Activated gamma-delta T cell treated with Interleukin-2 at 50 U/mL for 16 hours (primary cell): ENCODE measurements at places on chromosomes 12 and 14.

- no peak for DNase-seq
Measured at GRCh38 chr12:108832730-108833354, 24.5 kb downstream of the SSH1 start.

GRCh38 chr12:58765653-58766512, 154.4 kb downstream of the LRIG3 start:
- no peak for DNase-seq

DNA sequence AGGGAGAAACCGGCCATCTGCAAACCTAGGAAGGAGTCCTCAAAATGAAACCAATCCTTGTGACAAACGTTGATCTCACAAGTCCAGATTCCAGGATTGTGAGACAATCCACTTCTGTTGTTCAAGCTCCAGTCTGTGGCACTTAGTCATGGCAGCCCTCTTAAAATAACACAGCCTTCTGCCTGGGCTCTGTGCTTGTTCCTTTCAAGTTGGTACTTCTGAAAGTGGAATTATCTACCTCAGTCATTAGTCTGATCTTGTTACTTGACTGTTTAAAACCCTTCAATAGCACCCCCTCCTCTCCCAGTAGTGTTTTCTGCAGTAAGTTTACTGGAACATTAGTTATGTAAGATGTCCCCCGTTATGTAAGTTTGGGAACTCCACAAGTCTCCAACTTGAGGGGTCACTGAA, 111.0 kb upstream of the HIF1A start:
- no peak for DNase-seq

DNA sequence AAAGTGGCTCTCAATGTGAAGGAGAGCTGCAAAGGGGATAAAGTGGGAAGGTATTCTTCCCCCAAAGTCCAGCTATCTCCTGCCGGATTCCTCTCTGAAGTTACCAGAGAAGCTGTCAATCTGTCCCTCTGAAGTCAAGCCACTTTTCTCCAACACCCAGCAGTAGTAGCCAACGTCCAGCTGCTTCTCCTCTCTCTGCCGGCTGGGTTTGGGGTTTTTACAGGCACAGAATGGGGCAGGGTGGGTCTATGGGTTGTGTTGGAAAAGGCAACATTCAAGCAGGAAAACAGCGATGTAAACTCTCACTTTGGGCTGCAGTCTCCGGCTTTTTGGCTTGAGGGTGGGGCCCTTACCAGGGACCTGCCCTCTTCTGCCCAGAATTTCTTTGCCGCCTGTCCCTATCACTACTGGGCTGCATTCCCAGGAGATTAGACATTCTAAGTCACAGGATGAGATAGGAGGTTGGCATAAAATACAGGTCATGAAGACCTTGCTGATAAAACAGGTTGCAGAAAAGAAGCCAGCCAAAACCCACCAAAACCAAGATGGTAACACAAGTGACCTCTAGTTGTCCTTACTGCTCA, 16.3 kb downstream of the CAPZA3 start:
- no peak for DNase-seq

DNA sequence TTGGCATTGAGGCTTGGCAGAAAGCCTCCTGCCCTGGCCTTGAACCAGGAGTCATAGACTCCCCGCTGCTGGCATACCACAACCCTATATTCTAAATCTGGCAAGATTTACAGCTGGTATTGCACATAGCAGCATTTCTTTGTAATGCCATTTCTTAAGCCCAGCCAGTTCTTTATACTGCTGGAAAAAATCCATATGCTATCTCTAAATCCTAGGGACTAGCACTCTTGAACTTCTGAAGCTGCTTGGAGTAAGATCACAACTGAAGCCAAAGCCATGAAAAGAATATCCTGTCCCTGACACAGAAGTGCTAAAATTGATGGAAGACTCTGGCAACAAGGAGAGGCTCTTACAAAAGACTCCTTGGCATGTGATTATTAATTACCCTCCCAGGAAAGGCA, 89.3 kb downstream of the KCNC2 start:
- DNase-seq: no peak

DNA sequence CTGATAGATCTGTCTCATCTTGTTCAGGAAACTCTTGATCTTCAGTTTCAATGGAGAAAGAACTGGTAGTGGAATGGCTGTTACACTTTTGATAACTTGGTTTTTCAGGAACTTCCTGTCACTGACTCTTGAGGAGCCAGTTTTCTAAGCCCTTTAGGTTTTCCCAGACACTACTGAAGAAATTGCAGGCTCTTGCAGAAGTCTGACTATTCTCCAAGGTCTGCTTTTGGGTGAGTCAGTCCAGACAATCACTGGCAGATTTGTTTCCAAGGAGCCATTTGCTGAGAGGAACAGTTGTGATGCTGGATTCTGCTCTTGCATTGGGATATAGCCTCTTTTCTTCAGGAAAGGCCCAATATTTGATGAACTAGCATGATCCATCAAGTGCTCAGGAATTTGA, 468.0 kb downstream of the FUT8 start:
- no peak for DNase-seq

- DNase-seq: peak; percentile 49
Measured at GRCh38 chr12:112937741-112938719, at the start of gene OAS3. TSS of gene OAS3 (plus strand) at chr12:112938474. CDS start at chr12:112938531, 57 bp downstream.

DNA sequence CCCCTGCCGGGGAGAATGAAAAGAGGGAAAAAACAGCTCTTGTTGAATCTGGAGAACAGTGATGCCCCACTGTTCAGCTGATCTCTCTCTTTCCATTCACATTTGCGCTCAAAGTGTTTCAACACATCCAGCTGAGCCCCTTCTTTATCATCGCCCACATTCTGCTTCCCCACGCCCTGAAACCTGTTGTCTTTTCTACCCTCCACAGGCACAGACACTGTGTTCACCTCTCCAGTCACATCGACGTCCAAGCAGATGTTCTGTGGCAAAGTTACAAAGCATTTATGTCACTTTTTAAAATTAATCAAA, 338.7 kb downstream of the EGLN3 start:
- no peak for DNase-seq

- DNase-seq: no peak
Measured at GRCh38 chr12:6925239-6925539, 2.6 kb upstream of the ATN1 start.

DNA sequence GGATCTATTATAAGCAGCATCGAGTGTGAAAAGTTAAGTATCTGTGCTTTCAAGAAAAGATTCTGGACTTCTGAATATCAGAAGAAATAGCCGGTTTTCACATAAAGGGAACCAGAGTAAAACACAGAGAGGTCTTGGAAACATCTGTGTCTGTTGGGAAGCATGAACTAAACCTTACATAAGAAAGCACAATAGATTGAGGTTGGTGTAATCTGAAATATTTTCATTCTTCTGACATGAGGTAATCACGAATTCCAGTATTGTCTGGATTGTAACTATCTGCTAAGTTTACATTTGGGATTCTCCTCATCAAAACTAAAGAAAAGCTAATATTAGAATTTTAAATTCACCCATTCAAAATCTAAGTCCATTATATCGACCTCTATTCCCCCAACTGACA, 161.3 kb downstream of the CPNE8 start:
- no peak for DNase-seq

GRCh38 chr14:74501135-74501614, 7.6 kb downstream of the ISCA2 start:
- no peak for DNase-seq

GRCh38 chr14:50936882-50937281, 7.4 kb downstream of the PYGL start:
- no peak for DNase-seq

GRCh38 chr12:78096909-78097597, 266.4 kb downstream of the NAV3 start:
- no peak for DNase-seq

DNA sequence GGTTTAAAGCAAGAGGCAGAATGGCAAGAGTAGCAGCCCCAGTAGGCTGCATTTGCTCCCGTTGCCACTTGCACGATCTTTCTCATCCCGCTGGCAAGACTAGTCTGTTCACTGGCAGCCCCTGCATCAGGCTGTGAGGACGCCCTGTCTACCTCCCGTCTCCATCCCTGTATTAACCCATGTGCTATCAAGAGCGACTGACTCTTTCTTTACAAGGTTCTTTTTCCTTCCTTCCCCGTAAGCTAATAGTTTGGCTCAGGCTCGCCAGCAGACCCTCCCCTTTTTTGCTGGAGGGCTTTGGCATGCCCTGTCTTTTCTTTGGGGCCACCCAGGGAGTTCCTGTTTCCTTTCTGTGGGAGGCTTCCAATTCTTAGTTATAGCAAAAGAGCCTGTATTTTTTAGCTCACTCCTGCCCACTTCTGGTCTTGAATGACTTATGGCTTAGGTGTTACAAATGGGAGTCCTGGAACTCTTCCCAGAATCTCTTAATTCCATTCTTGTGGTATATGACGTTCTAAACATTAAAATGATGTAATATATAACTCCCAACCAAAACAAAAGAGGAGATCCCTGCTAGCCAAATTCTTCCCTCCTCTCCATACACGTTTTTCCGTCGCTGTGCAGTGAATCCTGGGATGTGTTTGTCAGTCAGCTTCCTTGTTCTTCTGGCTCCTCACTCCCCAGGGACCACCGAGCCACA, 149.0 kb downstream of the PRKCH start:
- no peak for DNase-seq

DNA sequence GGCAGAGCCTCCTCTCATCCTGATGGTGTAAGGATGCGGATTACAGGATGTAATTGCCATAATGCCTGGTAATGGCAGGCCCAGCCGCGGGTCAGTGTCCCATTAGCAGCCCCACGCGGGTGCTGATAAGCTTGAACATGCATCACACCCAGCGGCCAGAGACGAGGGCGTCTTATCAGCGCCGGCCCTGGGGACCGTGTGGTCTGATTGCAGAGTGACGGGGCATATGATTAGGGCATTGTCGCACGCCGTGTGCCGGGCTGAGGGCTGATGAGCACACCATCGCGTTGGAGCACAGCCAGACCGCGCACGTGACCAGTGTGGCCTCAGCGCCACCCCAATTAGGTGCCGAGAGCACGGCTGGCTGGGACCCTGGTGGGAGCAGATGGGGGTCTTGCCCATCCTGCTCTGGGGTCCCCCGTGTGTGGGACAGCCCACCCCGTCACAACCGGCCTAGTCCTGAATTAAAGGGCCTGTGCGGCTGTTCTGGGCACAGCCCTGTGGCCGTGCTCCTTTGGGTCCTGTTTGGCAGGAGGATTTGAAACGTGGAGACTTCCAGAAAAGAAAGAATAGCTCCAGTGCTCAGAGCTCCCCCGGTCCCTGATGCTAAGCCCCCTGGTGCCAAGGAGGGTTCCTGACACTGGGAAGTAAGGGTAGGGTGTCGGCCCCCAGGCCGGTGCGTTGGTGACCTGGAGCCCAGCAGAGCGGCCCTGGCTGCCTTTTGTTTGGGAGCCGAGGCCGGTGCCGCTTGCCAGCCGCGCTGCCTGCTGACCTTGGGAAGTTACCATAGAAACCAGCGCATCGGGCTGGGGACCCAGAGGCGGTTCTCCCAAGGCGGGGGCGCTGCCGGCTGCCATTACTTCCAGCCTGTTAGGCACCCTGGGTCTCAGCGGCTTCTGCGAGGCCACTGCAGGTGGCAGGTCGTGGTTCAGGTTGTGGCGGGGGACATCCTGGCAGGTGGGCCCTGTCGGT, 20.7 kb downstream of the KIF26A start:
- no peak for DNase-seq

- no peak for DNase-seq
Measured at GRCh38 chr14:20413744-20414082, 412 bp upstream of the TEP1 start.

GRCh38 chr14:22519877-22520685, 68.9 kb downstream of the DAD1 start:
- no peak for DNase-seq

GRCh38 chr14:33908540-33909223, 42.2 kb downstream of the EGLN3 start:
- DNase-seq: no peak

DNA sequence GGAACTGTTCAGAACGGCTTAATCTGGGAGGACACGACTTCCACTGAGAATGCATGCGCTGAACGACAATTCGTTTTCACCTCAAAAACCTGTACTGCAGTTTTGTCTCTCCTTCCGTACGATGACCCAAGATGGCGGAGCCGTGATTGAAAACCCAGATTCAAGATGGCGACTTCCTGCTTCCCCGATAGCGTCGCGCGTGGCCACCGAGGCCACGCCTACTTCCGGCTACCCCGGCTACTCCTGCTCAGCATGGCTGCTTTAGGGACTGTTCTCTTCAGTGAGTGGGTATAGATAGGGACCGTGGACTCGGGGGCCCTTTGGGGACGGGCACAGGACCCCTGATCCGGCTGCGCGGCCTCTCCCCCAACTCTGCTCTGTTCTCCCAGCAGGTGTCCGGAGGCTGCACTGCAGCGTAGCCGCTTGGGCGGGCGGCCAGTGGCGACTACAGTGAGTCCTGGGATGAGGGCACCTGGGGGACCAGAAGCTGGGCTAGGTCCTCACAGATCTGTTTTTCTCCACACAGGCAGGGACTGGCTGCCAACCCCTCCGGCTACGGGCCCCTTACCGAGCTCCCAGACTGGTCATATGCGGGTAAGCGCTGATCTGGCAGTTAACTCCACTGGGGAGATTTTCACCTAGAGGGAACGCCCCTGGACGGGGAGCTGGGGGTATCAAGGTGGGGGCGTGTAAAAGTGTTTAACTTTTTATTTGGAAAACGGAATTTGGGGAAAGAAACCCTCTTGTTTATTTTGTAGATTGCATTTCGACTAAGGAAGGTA, at the start of gene MRPL52:
Gene MRPL52, plus strand, starts transcription at position 227 of the 782 bp plus-strand sequence. Its CDS starts 26 bp downstream, at position 253.
- peak; percentile 90 for DNase-seq

- DNase-seq: no peak
Measured at GRCh38 chr14:91770185-91770584, 38.3 kb upstream of the CATSPERB start.

DNA sequence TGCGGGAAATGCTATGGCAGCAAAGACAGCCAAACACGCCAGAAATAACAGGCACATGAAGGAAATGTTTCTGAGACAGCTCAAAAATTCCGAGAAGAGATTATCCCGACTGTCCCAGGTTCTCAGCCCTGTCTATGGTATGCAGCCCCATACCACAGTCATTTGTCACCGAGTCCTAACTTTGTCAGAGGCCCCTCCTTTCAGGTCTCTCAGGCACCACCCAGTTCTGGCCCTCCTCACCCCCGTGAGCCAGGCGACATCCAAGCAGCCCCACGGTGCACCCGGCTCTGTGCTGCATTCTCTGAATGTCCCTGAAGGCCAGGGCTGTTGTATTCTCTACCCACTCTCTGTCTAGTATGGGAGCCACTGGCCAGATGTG, 24.0 kb downstream of the SSH1 start:
- DNase-seq: no peak

DNA sequence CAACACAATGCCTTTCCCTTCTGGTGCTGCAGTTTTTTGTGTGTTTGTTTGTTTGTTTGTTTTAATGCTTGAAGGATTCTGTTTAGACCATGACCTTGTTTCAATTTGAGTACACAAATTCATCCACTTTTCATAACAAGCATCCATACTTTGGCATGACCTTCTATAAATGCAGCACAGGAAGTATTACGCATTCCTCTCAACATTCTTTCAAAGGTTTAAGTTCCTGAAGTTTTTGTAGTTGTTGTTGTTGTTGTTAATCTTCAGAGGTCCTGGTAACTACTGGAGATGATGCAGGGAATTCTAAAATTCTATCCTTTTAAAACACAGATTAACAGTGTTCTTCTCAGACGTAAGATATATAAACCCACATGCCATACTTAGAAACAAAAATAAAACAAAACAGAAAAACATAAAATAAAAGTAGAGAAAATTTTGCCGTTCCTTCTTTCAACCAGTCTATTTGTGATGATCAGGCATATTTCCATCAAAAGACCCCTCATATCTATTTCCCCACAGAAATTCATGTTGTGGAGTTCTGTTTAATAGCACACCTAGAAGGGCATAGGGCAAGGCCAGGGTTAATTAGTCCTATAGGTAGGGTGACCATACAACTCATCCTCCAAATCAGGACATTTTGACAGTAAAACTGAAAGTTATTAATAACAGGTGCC, 529.9 kb downstream of the NOVA1 start:
- no peak for DNase-seq

GRCh38 chr12:52655720-52656124, 3.7 kb upstream of the KRT2 start:
- no peak for DNase-seq

GRCh38 chr12:118558941-118559340, 182.6 kb downstream of the SUDS3 start:
- DNase-seq: no peak
